ENCODE measurements at places on chromosomes 16 and 17.

- peak; percentile 47 for DNase-seq
These were observed 10.5 kb upstream of the ITGAD start for GRCh38 chr16:31382485-31383161.

- DNase-seq, result no peak
These were observed 25.3 kb upstream of the TRPV3 start for GRCh38 chr17:3582915-3583314.

GRCh38 chr16:49578018-49578417 is 204.4 kb downstream of the C16orf78 start:
- no peak for DNase-seq

GRCh38 chr17:78806451-78806850 is 24.4 kb upstream of the CYTH1 start:
- no peak for DNase-seq

DNA sequence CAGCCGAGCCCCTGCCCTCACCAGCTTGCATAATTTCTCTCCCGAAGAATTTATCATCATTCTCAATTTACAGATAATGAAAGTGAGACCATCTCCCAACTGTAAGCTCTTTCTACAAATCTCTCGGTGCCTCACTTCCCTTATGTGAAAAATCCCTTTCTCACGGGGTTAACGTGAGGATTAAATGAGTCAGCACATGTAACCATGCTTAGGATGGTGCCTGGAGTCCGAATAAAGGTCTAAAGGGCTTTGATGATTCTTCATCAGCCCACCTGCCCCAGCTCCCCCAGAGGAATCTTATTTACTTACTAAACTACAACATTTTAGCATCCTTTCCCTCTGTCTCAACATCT is 24.8 kb upstream of the PIK3R6 start:
- no peak for DNase-seq

DNA sequence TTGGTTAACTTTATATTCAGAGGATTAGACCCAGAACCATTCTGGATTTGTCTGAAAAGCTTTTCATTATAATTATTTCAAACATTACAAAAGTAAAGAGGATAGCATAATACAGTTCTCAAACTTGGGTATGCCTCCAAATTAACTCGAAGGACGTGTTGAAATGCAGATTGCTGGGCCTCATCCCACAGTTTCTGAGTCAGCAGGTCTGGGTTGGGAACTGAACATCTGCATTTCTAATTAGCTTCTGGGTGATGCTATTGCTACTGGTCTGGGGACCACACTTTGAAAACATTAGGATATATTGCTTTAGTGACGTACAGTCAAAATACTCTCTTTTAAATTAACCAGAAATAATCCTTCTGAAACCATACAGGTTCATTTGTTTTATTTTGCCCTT is 10.0 kb downstream of the TPPP3 start:
- no peak for DNase-seq

DNA sequence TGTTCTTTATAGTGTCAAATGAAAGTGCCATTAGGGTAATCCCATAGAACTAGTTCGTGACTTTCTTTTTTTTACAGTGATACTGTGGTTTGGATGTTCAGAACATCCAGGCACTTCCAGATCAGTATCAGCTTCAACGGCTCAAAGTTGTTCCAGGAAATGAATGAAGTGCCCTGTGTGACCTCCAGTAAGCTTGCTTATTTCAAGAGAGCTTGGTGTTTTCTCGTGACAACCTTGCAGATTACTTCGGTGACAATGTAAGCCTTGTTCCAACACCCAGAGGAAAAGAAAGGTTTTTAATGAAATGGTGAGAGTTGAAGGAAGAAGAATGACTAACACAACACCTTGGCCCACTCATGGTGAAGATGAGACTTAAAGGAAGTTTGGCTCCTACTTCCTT is 16.0 kb upstream of the KCNJ16 start:
- no peak for DNase-seq

- DNase-seq, result no peak
These were observed 12.6 kb upstream of the ARL5C start for GRCh38 chr17:39178536-39178935.

GRCh38 chr16:79272141-79272577 is 328.4 kb downstream of the MAF start:
- peak; percentile 68 for DNase-seq

DNA sequence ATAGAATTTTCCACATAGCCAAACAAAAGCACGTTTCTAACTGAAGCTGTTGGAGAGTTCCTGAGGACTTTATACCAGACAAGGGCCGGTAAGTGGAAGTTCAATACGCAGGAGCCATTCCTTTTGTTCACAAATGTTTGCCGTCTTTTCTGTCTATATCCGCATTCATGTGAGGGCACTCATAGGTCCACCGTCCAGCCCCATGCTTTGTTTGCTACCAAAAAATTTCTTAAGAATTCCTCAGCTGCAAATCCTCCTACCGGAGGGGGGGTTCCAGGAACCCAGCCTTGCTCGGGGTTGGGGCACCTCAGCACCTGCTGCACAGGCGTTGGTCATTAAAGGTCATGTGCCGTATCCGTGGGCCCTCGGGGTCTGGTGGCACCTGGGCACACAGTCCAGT is 276.8 kb downstream of the SEC14L1 start:
- no peak for DNase-seq

DNA sequence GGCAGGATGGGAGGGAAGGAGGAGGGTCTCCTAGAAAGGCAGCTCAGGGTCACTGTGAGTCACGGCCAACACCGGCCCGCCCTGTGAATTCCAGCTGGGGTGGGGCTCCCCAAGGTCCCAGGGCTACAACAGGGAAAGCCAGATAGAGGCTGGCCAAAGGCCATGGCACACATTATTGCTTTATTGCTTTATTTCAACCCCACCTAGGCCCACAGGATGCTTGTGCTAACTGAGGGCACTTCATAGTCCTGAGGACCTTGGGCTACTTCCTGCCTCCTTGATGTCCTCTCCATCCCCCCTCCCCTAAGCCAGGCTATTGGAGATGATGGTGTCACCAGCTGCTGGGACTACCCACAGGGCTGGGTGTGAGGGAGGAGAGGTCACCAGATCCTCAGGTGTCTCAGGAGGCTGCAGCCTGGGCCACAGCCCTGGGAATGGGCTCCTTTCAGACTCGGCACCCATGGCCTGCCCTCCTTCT is 26.1 kb downstream of the LRRC75A start:
- no peak for DNase-seq

DNA sequence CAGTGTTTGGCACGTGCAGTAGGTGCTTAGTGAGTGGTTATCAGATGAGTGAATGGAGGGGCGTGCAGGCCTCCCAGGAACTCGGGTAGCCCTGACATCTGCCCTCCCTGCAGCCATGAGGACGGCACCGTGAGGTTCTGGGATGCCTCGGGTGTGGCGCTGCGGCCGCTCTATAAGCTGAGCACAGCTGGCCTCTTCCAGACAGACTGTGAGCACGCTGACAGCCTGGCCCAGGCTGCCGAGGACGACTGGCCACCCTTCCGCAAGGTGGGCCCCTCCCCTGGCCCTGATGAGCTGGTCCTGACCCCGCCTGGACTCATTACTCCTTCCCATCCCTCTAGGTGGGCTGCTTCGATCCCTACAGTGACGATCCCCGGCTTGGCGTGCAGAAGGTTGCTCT is 11.1 kb downstream of the LLGL1 start:
- DNase-seq, result no peak

DNA sequence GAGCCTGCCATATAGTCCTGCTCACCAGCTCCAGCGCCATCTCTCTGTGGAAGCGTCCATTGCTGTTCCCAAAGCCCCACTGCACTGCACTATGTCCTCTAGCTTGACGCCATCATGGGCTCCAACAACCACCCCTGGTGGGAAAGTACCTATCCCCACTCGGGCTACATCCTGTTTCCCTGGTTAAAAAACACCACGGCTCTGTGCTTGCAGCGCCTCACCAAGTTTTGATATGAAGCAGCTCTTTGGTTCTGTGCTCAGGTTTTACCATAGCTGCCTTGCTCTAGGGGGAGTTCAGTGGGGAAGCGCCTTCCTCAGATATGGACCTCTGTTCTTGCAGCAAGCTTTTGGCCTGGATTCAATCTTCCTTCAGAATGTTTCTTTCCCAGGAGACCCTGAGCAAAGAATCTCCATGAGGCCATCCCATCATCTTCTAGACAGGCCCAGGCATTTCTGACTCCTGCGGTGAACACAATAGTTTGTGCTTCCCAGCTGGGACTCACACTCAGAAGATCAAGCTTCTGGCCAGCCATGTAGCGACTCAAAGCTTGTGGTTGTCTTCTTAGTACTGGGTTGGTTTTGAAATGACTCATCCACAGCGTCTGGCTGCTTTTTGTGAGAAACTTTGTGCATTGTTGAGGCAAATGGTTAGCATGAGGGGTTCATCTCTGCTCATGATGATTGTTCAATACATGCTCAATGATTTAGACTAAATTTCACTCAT is 39.5 kb downstream of the DYNLRB2 start:
- peak; percentile 62 for DNase-seq

GRCh38 chr17:9899280-9900043 is 5.6 kb downstream of the RCVRN start:
- no peak for DNase-seq

DNA sequence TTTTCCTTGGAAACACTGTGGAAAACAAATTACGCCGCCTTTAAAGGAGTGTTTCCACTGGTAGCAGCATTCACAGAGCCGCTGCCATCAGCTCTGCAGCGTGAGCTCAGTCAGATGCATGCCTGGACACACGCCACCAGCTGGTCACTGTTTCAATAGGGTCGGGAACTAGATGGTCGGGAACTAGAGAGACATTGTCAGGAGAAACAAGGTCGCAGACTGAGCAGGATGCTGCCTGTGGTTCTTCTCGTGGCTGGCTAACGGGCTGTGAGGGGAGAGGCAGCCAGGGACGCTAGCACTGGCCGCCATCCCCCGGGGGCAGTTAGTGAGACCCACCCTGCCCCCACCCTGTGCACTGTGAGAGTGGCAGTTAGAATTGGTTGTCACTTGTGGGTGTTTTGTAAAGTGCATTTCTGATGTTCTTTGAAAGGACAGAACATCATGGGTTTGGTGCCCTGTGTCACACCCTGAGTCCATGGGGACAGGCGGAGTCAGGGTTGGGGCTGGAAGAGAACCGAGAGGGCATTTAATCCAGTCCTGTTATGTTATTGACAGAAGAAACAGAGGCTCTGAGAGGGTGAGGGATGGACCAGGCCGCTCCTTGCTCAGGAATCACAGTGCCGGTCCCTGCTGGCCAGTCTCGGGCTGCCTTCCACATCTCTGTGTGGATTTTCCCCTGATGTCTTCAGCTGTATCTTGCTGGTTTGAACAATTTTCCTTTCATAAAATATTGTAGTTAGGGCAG is 86.3 kb downstream of the SPECC1 start:
- DNase-seq, result no peak

GRCh38 chr16:72286936-72287620 is 115.1 kb upstream of the PMFBP1 start:
- no peak for DNase-seq

DNA sequence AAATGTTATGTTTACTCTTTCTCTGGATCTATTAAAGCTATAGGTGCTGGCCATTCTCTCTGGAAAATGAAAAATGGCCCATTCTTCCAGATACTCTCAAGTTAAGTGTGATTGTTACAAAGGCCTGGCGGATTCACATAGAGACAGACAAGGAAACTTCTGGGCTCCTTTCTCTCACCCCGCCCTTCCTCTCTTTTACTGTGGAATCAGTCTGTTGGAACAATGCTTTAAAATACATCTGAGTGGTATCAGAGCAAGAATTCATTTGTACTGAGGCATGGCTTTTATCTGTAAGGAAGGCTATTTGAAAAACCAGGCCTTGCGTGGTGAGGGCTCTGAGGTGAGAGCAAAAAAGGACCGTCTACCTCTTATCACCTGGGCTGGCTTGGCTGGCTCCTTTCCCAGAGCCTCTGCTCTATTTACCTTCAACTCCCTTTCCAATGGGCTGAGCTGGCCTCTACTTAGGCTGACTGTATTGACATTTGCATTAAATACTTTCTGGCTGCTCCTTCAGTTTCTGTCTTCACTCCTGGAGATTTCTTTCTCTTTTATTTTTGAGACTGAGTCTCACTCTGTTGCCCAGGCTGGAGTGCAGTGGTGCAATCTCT is 274.0 kb downstream of the PHKB start:
- no peak for DNase-seq

DNA sequence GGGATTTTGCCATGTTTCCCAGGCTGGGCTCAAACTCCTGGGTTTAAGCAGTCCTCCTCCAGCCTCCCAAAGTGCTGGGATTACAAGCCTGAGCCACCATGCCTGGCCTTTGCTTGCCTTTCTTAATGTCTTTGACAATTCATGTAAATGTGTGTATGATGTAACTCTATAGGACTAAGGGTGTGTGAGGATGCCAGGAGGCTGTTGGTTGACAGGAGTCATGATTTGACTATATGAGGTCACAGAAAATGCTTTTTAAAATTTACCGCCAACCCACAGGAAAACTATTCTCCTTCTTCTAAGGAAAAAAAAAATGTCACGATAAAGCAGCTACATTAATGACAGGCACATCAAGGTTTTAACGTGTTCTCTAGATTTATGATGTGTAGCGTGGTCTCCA is 118.8 kb downstream of the WWOX start:
- DNase-seq, result no peak

- no peak for DNase-seq
These were observed 66.8 kb downstream of the SRCIN1 start for GRCh38 chr17:38538906-38539305.

- no peak for DNase-seq
These were observed 8.7 kb downstream of the METTL16 start for GRCh38 chr17:2502871-2503580.

- DNase-seq, result no peak
These were observed 20.1 kb upstream of the SLC46A1 start for GRCh38 chr17:28426081-28426519.

DNA sequence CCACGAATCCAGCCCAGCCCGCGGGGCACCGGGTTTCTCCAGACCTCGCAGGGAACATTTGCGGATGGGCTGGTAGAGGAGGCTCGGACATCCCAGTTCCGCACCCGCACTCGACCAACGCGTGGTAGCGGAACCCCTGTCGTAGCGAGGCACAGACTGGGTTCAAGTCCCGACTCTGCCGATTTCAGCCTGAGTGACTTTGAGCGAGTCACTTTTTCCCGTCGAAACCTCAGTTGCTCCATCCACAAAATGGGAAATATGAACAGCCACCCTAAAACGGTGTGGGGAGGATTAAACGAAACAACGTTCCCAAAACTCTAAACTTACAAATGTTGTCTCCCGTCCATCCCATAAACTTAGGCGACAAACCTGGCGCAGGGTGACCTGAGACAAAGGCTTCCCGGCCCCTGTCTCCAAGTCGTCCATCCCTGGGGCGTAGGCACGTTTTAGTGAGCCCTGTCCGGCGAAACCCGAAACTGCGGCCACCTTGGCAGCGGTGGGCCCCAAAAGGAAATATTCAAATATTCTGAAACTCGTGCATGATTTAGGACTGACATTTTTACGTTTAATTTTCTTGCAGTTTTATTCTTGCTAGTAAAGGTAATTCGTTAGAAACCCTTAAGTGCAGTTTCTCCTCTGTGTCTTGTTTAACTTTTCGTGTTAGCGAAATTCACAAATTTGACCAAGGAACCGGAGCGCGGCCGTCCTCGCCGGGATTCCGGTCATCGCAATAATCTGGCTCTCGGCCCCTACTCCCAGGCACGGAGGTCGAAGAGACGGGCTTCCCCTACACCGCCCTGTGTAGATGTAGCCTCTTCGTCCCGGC is 1.9 kb upstream of the MLLT6 start:
- peak; percentile 24 for DNase-seq

- DNase-seq, result no peak
These were observed 37.8 kb upstream of the ADGRG1 start for GRCh38 chr16:57590654-57591085.
